ENCODE measurements at places on chromosomes 1 and 21.

DNA sequence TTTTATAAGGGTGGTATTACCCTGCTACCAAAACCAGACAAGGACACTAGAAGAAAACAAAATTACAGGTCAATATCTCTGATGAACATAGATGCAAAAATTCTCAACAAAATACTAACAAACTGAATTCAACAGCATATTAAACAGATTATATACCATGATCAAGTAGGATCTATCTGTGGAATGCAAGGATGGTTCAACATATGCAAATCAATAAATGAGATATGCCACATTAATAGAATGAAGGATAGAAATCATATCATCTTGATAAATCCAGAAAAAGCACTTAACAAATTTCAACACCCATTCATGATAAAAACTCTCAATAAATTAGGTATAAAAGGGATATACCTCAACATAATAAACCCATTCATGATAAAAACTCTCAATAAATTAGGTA, 24.3 kb upstream of the MYBPHL start:
- DNase-seq, result no peak

DNA sequence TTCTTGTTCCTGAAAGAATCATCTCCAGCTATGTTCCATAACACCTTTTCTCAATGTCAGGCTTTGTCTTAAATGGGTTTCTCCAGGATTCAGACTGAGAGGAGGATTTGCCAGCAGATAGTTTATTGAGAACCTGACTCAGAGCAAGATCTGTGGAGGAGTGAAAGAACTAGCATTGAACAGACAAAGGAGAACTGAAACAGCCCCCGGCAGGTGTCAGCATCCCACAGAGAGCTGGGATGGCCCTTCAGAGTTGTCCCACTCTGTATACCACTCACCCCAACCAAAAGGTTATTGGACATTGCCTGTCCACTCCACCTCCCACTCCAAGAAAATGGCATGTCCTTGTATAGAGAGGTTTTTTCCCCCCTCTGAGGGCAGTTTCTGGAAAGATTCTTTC, 270.7 kb downstream of the PAPPA2 start:
- no peak for DNase-seq

- no peak for DNase-seq
Measured at GRCh38 chr1:170196490-170197236, 50.9 kb downstream of the NTMT2 start.

- no peak for DNase-seq
Measured at GRCh38 chr21:31752352-31752751, 20.4 kb upstream of the SCAF4 start.

All from endodermal cell (in vitro differentiated cells).